ENCODE measurements at places on chromosomes 3 and 15.

GRCh38 chr3:16794257-16794656 is 90.5 kb upstream of the PLCL2 start:
- no peak for DNase-seq

- no peak for DNase-seq
These were observed 53.9 kb downstream of the RAP2B start for GRCh38 chr3:153215966-153216365.

- DNase-seq: no peak
These were observed 129.6 kb downstream of the AKAP13 start for GRCh38 chr15:85509973-85510372.

DNA sequence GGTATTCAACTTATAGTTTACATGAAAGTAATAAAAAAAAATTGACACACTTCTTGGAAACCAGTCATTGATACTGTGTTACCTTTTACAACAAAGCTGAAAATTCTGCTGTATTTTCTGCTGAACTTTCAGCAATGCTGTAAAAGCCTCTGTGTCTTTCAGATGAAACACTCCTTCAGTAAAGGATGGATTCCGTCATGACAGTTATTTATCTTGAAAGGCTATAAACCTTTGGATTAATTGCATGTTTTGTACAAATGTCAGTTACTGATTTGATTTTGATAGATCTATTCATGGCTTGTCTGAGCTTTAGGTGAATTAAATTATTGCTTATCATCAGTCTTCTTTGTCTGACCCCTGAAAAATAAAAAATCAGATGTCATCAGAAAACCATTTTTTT is 355.1 kb downstream of the NAALADL2 start:
- no peak for DNase-seq

DNA sequence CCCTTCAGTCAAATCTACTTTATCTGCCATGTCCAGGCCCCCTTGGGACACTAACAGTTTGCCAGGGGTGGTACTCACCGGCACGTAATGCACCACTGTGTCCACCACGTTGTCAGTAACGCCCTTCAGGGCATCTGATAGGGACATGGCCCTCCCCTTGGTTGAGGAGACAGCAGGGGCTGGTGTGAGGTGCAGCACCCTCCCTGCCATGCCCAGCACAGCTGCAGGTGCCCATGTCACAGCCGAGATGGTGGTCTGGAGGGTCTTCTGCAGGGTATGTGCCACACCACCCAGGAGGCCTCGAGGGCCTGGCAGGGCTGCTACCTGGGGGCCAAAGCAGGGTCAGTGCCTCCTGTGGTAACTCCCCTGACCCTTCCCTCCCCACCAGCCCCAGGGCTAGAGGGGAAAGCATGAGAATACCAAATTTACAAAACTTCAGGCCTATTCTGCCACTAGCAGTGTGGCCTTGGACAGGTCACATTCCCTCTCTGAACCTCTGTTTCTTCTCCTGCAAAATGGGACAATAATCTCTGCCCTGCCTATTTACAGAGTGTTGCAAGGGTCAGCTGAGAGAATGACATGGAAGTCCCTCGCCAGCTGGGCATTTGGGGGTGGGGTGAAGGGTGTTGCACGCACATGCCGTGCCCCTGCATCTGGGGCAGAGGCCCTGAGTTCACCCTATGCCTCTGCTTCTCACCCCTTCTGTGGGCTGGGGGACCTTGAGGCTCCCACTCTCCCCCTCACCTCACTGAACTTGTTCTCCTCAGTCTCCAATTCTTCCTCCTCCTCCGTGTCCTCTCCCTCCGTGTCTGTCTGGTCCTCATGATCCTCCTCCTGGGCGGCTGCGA is 11.8 kb upstream of the KIF7 start:
- no peak for DNase-seq

Measured in stimulated activated CD4-positive, alpha-beta T cell treated with anti-CD3 and anti-CD28 coated beads, Interleukin-4, amount 100 ng/mL, for 4 hours (primary cell).